ENCODE measurements at places on chromosomes 16 and 17. TPM values are rescaled to one million over a fixed set of nuclear protein-coding genes. Genes with fewer than 3 reads are reported as not detected.

GRCh38 chr16:53511403-53512280 lies 8.6 kb upstream of the AKTIP start:
- no peak overlapping the region for H3K4me3 ChIP-seq
- no peak for DNase-seq
- H3K27ac ChIP-seq = peak overlapping the region; percentile 71
- H3K27me3 ChIP-seq = no peaks in the 10 kb centered on the region

DNA sequence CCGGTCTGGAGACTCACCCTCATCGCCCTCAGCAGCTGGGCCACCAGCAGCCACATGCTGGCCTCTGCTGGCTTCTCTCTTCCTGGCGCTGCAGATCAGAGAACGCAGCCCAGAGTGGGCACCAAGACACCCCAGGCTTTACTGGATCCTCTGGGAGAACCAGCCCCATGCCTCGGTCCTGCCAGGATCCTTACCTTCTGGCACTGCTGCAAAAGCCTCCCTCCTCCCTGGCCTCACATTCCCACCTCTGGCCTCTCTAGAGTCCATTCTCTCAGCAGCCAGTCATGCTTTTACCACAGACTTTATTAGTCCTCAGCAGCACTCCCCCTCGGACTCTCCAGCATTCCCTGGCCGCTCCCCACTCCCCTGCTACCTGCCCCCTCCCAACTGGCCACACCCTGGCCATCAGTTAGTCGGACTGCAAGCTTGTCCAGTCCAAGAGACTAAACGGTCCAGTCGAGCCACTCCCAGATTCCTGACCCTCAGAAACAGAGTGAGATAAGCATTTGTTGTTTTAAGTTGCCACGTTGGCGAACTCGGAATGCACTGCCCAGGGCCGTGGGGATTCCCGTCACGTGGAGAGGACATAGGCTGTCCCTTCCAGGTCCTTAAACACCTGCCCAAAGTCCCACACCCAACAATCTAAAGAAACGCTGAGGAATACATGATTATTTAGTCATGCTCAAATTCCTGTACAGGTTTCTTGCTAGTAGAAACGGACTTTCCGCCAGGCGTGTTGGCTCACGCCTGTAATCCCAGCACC lies 5.9 kb upstream of the SPG7 start:
- no peaks in the 10 kb centered on the region for H3K36me3 ChIP-seq
- peak overlapping the region; percentile 11 for H3K27ac ChIP-seq
- no peak overlapping the region for H3K4me3 ChIP-seq
- H3K27me3 ChIP-seq = no peaks in the 10 kb centered on the region

DNA sequence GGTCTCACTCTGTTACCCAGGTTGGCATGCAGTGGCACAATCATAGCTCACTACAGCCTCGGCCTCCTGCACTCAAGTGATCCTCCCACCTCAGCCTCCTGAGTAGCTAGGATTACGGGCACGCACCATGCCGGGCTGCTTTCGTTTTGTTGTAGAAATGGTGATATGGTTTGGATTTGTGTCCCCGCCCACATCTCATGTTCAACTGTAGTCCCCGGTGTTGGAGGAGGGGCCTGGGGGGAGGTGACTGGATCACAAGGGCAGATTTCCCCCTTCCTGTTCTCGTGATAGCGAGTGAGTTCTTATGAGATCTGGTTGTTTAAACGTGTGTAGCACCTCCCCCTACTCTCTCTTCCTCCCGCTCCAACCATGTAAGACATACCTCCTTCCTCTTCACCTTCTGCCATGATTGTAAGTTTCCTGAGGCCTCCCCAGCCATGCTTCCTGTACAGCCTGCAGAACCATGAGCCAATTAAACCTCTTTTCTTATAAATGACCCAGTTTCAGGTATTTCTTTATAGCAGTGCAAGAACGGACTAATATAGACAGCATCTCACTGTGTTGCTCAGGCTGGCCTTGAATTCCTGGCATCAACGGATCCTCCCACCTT lies 6.0 kb downstream of the PDZD9 start:
- DNase-seq = no peak
- H3K27me3 ChIP-seq = no peaks in the 10 kb centered on the region
- no peak overlapping the region for H3K4me3 ChIP-seq

DNA sequence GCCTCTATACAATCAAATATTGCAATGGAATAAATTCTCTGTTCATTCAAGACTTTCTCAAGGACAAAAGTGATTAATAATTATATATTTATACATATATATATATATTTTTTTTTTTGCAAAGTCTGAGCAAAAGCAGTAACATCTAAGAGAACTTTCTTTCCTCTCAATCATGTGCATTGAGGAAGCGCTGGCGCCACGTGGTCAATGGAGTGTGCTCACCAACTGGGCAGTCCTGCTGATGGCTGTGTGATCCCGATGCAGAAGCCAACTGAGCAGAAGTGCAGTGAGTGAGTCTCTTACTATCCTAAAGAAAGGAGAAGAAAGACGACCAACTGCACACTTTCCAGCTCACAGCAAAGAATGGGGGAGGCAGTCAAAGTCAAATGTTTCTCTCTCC lies 37.2 kb upstream of the ULK2 start:
- H3K27me3 ChIP-seq = no peaks in the 10 kb centered on the region
- no peak overlapping the region for H3K4me3 ChIP-seq
- no peaks in the 10 kb centered on the region for H3K4me1 ChIP-seq
- no peak overlapping the region for H3K27ac ChIP-seq

DNA sequence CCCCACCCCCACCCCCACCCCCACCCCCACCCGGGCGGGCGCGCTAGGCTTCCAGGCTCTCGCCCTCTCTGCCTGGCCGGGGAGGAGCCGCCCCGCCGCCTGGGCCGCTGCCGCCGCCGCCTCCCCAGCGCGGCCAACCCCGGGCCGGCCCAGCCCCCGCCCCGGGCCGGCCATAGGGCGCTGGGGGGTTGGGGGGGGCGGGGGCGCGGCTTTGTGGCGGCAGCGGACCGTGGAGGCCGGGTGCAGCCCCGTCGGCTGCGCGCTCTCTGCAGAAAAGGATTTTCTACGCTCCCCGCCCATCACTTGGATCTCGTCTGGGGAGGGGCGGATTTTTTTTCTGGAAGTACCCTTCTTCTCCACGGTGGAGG lies 230.9 kb downstream of the MRTFB start:
- H3K27me3 ChIP-seq = peaks cover 20% of the 10 kb centered on the region
- no peak overlapping the region for H3K27ac ChIP-seq
- peaks cover 12% of the 10 kb centered on the region for H3K4me1 ChIP-seq
- H3K36me3 ChIP-seq = no peaks in the 10 kb centered on the region
- peak overlapping the region; percentile 80 for H3K4me3 ChIP-seq
- DNase-seq = no peak

GRCh38 chr16:66850115-66850815 lies 6.1 kb downstream of the CA7 start:
- peaks cover 2% of the 10 kb centered on the region for H3K4me1 ChIP-seq
- peaks cover 2% of the 10 kb centered on the region for H3K36me3 ChIP-seq
- H3K27ac ChIP-seq = no peak overlapping the region
- no peak for DNase-seq
- H3K27me3 ChIP-seq = peaks cover 30% of the 10 kb centered on the region

GRCh38 chr17:35553310-35553709 lies 7.3 kb downstream of the SLFN14 start:
- no peak overlapping the region for H3K4me3 ChIP-seq
- H3K4me1 ChIP-seq = no peaks in the 10 kb centered on the region
- peak overlapping the region; percentile 19 for H3K27ac ChIP-seq

GRCh38 chr17:31559584-31560501 lies 168.4 kb downstream of the RAB11FIP4 start:
- peaks cover 6% of the 10 kb centered on the region for H3K4me1 ChIP-seq
- peak overlapping the region; percentile 56 for H3K4me3 ChIP-seq
- no peak for DNase-seq

DNA sequence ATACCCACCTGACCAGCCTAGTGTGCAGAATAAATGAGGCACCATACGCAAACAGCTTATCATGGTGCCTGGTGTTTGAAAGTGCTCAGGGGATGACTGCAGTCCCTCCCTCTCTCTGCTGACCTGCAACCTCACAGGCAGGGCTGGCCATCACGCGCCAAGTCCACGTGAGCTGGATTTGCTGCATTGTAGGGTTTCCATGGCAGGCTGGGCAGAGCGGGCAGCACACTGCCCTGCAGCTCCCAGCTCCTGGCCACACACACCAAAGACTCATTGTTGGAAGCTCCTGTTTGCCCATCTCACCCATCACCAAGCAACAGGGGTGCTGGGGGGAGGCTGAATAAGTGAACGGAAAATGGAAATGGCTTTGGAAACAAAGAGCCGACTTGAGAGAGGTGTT lies 81.8 kb downstream of the IRX3 start:
- H3K27ac ChIP-seq = no peak overlapping the region
- H3K4me3 ChIP-seq = no peak overlapping the region
- no peaks in the 10 kb centered on the region for H3K4me1 ChIP-seq
- H3K36me3 ChIP-seq = no peaks in the 10 kb centered on the region

- peaks cover 16% of the 10 kb centered on the region for H3K27me3 ChIP-seq
- no peak for DNase-seq
- no peak overlapping the region for H3K4me3 ChIP-seq
- no peak overlapping the region for H3K27ac ChIP-seq
- H3K36me3 ChIP-seq = no peaks in the 10 kb centered on the region
Observed at GRCh38 chr16:29891525-29892457, 7.6 kb downstream of the SEZ6L2 start.

- H3K36me3 ChIP-seq = no peaks in the 10 kb centered on the region
- no peak for DNase-seq
- peaks cover 3% of the 10 kb centered on the region for H3K27me3 ChIP-seq
- peaks cover 2% of the 10 kb centered on the region for H3K4me1 ChIP-seq
- H3K27ac ChIP-seq = no peak overlapping the region
Observed at GRCh38 chr17:5139458-5139732, 23.6 kb downstream of the USP6 start.

- H3K27ac ChIP-seq = peak overlapping the region; percentile 61
- no peak for DNase-seq
- H3K36me3 ChIP-seq = peaks cover 14% of the 10 kb centered on the region
- H3K4me1 ChIP-seq = peaks cover 25% of the 10 kb centered on the region
- H3K27me3 ChIP-seq = no peaks in the 10 kb centered on the region
Observed at GRCh38 chr16:74463888-74464287, 42.6 kb upstream of the CLEC18B start.

- no peak for DNase-seq
- no peak overlapping the region for H3K4me3 ChIP-seq
- H3K27me3 ChIP-seq = no peaks in the 10 kb centered on the region
- peaks cover 8% of the 10 kb centered on the region for H3K36me3 ChIP-seq
- H3K4me1 ChIP-seq = peaks cover 16% of the 10 kb centered on the region
- H3K27ac ChIP-seq = no peak overlapping the region
Observed at GRCh38 chr16:53768593-53768992, 64.6 kb downstream of the FTO start.

- H3K4me3 ChIP-seq = no peak overlapping the region
- no peak for DNase-seq
- H3K27ac ChIP-seq = peak overlapping the region; percentile 37
- H3K36me3 ChIP-seq = no peaks in the 10 kb centered on the region
- H3K27me3 ChIP-seq = no peaks in the 10 kb centered on the region
Observed at GRCh38 chr17:28057731-28058246, 15.3 kb downstream of the NLK start.

DNA sequence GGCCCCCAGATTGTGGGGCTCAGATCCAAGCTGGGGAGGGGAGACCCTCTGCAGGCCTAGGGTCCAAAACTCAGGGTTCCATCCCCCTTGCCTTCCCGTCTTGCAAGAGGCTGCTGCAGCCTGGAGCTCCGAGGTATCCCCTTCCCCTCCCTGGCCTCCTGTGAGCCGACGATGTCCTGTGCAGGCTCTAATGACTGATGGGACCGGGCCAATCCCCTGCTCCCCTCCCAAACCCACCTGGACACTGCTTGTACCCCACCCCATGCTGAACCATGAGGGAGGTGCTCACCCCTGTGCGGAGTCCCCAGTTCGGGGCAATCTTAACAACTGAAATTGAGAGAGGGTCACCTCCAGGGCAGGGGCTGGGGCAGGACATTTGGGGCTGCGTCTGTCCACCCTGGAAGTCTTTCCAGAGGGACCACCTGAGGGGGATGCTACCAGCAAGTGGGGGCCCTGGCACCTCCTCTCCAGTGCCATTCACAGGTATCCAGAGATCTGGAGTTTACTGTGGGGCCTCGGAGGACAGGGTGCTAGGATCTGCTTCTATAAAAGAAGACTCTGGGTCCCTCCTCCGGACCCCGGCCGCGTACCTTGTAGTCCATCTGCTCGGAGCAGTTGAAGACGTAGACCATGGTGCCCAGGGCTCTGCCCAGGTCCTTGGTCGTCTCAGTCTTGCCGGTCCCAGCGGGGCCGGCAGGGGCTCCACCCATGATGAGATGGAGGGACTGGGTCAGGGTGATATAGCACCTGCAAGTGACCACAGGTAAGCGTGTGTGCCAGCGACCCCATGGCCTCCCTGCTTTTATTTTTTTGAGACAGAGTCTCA lies 77.3 kb downstream of the DNAH17 start:
- H3K27me3 ChIP-seq = no peaks in the 10 kb centered on the region
- H3K27ac ChIP-seq = no peak overlapping the region
- no peak overlapping the region for H3K4me3 ChIP-seq
- peaks cover 3% of the 10 kb centered on the region for H3K4me1 ChIP-seq
- H3K36me3 ChIP-seq = no peaks in the 10 kb centered on the region

- no peak overlapping the region for H3K27ac ChIP-seq
- H3K27me3 ChIP-seq = peaks cover 16% of the 10 kb centered on the region
- DNase-seq = peak; percentile 42
- peaks cover 15% of the 10 kb centered on the region for H3K4me1 ChIP-seq
- H3K4me3 ChIP-seq = peak overlapping the region; percentile 92
Observed at GRCh38 chr16:2963074-2963722, 877 bp upstream of the KREMEN2 start.

- no peak overlapping the region for H3K4me3 ChIP-seq
- H3K36me3 ChIP-seq = no peaks in the 10 kb centered on the region
- no peaks in the 10 kb centered on the region for H3K4me1 ChIP-seq
- H3K27ac ChIP-seq = no peak overlapping the region
- no peak for DNase-seq
- H3K27me3 ChIP-seq = peaks cover 28% of the 10 kb centered on the region
Observed at GRCh38 chr17:13525876-13526275, 75.9 kb downstream of the HS3ST3A1 start.

GRCh38 chr17:41199421-41200078 lies 9.9 kb downstream of the KRTAP9-1 start:
- H3K4me3 ChIP-seq = no peak overlapping the region
- H3K36me3 ChIP-seq = no peaks in the 10 kb centered on the region
- no peaks in the 10 kb centered on the region for H3K4me1 ChIP-seq
- H3K27ac ChIP-seq = no peak overlapping the region
- DNase-seq = no peak
- H3K27me3 ChIP-seq = no peaks in the 10 kb centered on the region

GRCh38 chr17:45342871-45343526 lies 26.2 kb upstream of the MAP3K14 start:
- no peak overlapping the region for H3K27ac ChIP-seq
- no peaks in the 10 kb centered on the region for H3K4me1 ChIP-seq
- peaks cover 12% of the 10 kb centered on the region for H3K27me3 ChIP-seq
- no peak overlapping the region for H3K4me3 ChIP-seq
- no peak for DNase-seq

The IL34 gene
- total RNA-seq = 0.34 TPM

The ZNF18 gene
- 13.9 TPM for total RNA-seq

The ADAM11 gene
- total RNA-seq = 0.08 TPM

The EVI2B gene
- total RNA-seq = 106 TPM

The IRX6 gene
- not detected for total RNA-seq

The FBXW10B gene
- 0.78 TPM for total RNA-seq

The OTOP3 gene
- not detected for total RNA-seq

The CYGB gene
- not detected for total RNA-seq

The CHST5 gene
- not detected for total RNA-seq

The CSF3 gene
- total RNA-seq = not detected

The HYDIN gene
- not detected for total RNA-seq

The CDH3 gene
- 0.42 TPM for total RNA-seq

The KLHL10 gene
- not detected for total RNA-seq

The VAT1L gene
- not detected for total RNA-seq

The CAPNS2 gene
- not detected for total RNA-seq

The ZNF750 gene
- total RNA-seq = not detected

Measured in T-helper 17 cell (primary cell).